Right atrium auricular region (tissue), 2 donors: ENCODE measurements at places on chromosomes 16 and 17.

- no peaks in the 10 kb centered on the region for H3K36me3 ChIP-seq
- H3K4me1 ChIP-seq: no peaks in the 10 kb centered on the region
- DNase-seq: no peak
- no peak overlapping the region for H3K27ac ChIP-seq
These were observed 55.7 kb downstream of the LYRM1 start for GRCh38 chr16:20956319-20956718.

GRCh38 chr17:54968988-54969332 is 395 bp downstream of the STXBP4 start:
- H3K4me3 ChIP-seq: peak overlapping the region; percentile 94
- H3K36me3 ChIP-seq: peaks cover 12% of the 10 kb centered on the region
- no peak for DNase-seq
- H3K27me3 ChIP-seq: no peaks in the 10 kb centered on the region
- peak overlapping the region; percentile 94 for H3K27ac ChIP-seq

- no peaks in the 10 kb centered on the region for H3K27me3 ChIP-seq
- no peak overlapping the region for H3K27ac ChIP-seq
- no peaks in the 10 kb centered on the region for H3K4me1 ChIP-seq
- DNase-seq: no peak
- H3K36me3 ChIP-seq: no peaks in the 10 kb centered on the region
These were observed 59.0 kb downstream of the MSI2 start for GRCh38 chr17:57315061-57316015.

DNA sequence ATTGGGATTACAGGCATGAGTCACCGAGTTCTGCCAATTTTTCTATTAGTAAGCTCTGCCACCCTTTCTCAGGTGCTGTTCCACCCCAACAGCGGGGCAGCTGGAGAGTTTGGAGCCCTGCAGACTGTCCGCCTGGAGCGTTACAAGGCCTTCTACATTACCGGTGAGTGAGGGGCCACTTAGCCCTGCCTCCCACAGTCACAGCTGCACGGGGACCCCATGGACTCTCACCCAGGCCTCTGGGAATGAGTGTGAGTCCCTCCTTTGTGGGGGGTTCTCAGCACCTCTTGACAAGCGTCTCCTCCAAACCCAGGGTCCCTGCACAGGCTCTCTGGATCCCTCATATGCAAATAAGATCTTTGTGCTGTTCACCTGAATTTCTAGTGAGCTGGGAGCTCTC is 56.0 kb downstream of the WIPI1 start:
- H3K4me1 ChIP-seq: no peaks in the 10 kb centered on the region
- H3K4me3 ChIP-seq: no peak overlapping the region
- H3K36me3 ChIP-seq: no peaks in the 10 kb centered on the region
- H3K27me3 ChIP-seq: no peaks in the 10 kb centered on the region

- H3K4me1 ChIP-seq: peaks cover 7% of the 10 kb centered on the region
- DNase-seq: no peak
- H3K27ac ChIP-seq: no peak overlapping the region
- no peak overlapping the region for H3K4me3 ChIP-seq
- H3K27me3 ChIP-seq: no peaks in the 10 kb centered on the region
These were observed 4.7 kb upstream of the SLC13A2 start for GRCh38 chr17:28468781-28469180.

DNA sequence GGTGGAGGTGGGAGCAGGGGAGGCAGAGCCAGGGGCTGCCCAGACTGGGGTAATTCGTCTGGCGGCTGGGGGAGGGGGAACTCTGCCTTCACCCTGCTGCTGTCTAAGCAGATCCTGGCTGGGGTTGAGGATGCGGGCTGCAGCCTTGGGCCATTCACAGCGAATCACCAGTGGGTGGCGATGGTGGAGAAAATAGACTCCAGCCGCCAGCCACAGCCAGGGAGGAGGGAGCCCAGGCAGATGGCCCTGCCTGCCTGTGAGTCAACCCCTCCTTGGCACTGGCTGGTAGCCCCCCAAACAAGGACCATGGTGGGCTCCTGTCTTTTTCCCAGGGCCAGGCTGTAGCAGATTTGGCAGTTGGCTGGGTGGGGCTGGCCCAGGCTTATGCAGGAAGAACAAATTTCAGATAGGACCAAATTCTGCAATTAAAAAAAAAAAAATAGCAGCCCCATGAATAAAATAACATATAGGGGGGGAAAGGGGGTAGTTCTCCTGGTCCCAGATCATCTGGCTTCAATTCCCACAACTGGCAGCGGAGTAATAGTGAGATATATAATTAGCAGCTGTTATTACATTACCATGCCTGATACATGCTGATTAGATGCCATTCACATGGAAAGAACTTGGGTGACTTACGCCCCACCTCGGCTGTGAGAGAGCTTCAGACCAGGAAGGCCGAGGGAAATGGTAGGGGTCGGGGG is 41.5 kb upstream of the CDH5 start:
- no peaks in the 10 kb centered on the region for H3K36me3 ChIP-seq
- no peak overlapping the region for H3K27ac ChIP-seq
- H3K4me1 ChIP-seq: no peaks in the 10 kb centered on the region
- no peaks in the 10 kb centered on the region for H3K27me3 ChIP-seq

GRCh38 chr16:20484726-20485125 is 33.4 kb downstream of the ACSM2A start:
- H3K27me3 ChIP-seq: no peaks in the 10 kb centered on the region
- H3K36me3 ChIP-seq: no peaks in the 10 kb centered on the region
- H3K4me3 ChIP-seq: no peak overlapping the region
- no peak for DNase-seq
- H3K4me1 ChIP-seq: no peaks in the 10 kb centered on the region

DNA sequence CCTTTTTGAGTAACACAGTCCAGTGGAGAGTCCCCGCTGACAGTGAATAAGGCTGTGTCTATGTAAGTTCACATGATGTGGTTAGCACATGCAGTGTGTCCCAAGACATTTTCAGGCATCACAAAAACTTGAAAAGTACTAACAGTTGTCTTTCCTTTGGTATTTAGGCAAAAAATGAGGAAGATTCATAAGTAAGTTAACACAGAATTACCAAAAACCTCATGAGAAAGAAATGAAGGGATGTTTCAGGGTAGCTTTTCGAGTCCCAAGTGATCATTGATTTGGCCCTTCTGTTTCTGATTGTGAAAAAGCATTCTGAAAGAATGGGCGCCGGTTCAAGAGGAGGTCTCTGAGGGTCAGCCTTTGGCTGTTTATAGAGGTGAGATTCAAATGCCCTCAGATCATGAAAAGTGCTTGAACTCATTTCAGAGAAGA is 529 bp upstream of the ASPA start:
- H3K27ac ChIP-seq: peak overlapping the region; percentile 29
- H3K4me3 ChIP-seq: no peak overlapping the region
- H3K27me3 ChIP-seq: no peaks in the 10 kb centered on the region
- no peaks in the 10 kb centered on the region for H3K36me3 ChIP-seq
- no peak for DNase-seq

DNA sequence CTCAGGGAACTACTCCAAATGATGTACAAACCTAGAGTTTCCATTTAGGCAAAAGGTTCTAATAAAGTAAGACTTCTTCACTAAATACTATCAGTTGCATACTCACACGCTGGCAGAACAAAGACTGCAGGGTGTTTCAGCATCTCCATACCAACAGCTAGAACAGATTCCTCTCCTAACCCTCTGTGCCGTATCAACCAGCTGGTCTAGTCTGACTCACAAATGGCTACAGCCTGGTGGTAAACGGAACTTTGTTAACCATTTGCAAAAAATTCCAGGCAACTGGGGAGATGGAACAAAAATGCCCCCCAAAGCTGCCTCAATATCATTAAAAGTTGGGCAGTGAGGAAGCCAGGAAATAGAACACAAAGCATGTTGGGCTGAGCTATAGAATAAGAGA is 217.1 kb downstream of the GRIN2A start:
- H3K4me1 ChIP-seq: no peaks in the 10 kb centered on the region
- H3K4me3 ChIP-seq: no peak overlapping the region
- H3K27ac ChIP-seq: no peak overlapping the region
- H3K27me3 ChIP-seq: no peaks in the 10 kb centered on the region

- no peak overlapping the region for H3K4me3 ChIP-seq
- H3K4me1 ChIP-seq: peaks cover 7% of the 10 kb centered on the region
- H3K27me3 ChIP-seq: no peaks in the 10 kb centered on the region
- DNase-seq: no peak
- H3K27ac ChIP-seq: no peak overlapping the region
These were observed 260.3 kb downstream of the FTO start for GRCh38 chr16:53964145-53964790.

DNA sequence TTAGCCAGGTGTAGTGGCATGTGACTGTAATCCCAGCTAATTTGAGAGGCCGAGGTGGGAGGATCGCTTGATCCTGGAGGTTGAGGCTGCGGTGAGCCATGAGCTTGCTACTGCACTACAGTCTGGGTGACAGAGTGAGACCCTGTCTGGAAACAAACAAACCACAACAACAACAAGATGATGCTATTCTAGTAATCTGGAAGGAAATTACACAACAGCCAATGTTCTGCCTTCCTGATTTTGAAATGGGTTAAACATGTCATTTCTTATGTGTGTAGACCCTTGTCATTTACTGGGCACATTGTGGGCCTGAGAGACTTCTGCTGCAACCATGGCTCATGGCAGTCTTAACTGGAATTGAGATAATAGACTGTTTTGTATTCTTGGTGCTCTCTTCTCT is 5.9 kb downstream of the COQ7 start:
- peaks cover 29% of the 10 kb centered on the region for H3K36me3 ChIP-seq
- no peak for DNase-seq
- H3K27ac ChIP-seq: no peak overlapping the region
- H3K27me3 ChIP-seq: no peaks in the 10 kb centered on the region
- H3K4me1 ChIP-seq: no peaks in the 10 kb centered on the region
- no peak overlapping the region for H3K4me3 ChIP-seq

DNA sequence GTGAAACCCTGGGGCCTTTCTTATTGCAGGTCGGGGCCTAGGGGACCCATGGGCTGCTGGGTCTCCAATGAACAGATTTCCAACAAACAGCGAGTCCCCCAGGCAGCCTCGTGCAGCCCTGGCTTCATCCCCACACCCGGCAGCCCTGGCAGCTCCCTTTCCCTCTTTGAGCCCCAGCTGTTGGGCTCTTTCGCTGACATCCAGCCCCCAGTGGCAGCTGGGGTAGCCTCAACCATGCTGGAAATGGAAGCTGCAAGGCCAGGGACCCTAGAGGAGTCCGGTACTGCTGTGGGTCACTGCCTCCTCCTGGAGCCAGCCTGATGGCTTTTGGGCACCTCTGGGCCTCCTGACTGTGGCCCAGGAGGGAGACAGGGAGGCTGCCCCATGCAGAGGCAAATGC is 5.9 kb downstream of the RPUSD1 start:
- H3K4me3 ChIP-seq: no peak overlapping the region
- H3K36me3 ChIP-seq: peaks cover 7% of the 10 kb centered on the region
- no peak for DNase-seq
- H3K27ac ChIP-seq: no peak overlapping the region
- no peaks in the 10 kb centered on the region for H3K4me1 ChIP-seq
- no peaks in the 10 kb centered on the region for H3K27me3 ChIP-seq

DNA sequence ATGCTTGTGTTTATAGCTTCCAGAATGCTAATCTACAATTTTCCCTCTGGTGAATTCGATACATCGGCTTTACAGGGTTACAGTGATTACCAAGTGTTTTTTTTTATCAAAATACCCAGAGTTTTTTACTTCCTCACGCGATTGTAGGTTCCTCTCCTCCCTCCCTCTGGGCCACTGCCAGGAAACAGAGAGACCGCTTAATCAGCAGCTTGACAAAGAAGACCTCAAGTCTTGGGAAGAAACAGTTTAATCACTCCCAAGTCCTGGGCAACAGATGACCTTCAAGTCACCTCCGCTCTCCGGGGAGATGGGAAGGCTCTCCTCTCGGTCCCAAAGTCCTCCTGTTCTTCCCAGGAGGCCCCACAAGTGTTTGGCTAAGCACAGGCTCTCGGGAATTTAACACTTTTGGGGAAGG is 23.5 kb downstream of the SMTNL2 start:
- H3K4me3 ChIP-seq: no peak overlapping the region
- DNase-seq: peak; percentile 86
- no peaks in the 10 kb centered on the region for H3K27me3 ChIP-seq
- no peaks in the 10 kb centered on the region for H3K36me3 ChIP-seq
